ENCODE measurements at places on chromosomes 11 and 22. TPM values are rescaled to one million over a fixed set of nuclear protein-coding genes. Genes with fewer than 3 reads are reported as not detected.

Gene NAGA
- 19.4 TPM for polyA plus RNA-seq

Gene MRGPRX1
- not detected for polyA plus RNA-seq

Gene CFAP300
- polyA plus RNA-seq = 0.09 TPM

Gene CBLIF
- polyA plus RNA-seq = not detected

Gene TSGA10IP
- not detected for polyA plus RNA-seq

Gene MUC5AC
- polyA plus RNA-seq = not detected

Gene ZNRF3
- 4.4 TPM for polyA plus RNA-seq

Gene DEPDC7
- 62.0 TPM for polyA plus RNA-seq

Gene RFPL3
- polyA plus RNA-seq = not detected

Gene CRYBA4
- not detected for polyA plus RNA-seq

Gene MYBPC3
- polyA plus RNA-seq = 0.01 TPM
